Left colon (tissue), 2 donors: ENCODE measurements at places on chromosomes 11 and 22.

DNA sequence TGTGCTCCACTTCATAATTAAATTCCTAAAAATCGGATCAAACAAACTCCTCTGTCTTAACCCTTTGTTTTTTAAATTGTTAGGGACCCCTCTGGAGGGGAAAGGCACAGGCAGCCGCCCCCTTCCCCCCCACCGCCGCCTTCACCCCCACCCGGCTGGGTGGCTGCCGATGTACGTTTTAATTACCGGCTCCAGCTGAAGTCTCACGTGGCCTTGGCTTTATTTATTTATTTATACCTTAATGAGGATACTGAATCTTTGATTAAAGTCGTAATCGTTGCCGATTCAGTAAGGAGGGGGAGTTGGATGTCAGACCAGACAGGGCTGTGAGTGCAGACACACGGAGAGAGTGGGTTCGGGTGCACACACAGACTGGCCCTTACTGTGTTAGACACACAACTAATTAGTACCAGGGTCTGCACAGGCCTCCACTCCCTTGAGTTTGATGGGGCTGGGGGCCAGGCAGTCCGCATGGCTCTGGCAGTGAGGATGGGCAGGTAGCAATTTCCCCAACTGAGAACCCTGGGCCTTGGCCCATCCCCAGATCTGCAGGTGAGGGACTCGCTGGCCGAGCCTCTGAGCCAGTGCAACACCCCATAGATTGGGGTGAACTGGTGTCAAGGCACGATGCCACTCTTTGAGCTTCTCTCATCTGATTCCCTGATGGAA, 51.3 kb upstream of the NNMT start:
- no peak for DNase-seq

DNA sequence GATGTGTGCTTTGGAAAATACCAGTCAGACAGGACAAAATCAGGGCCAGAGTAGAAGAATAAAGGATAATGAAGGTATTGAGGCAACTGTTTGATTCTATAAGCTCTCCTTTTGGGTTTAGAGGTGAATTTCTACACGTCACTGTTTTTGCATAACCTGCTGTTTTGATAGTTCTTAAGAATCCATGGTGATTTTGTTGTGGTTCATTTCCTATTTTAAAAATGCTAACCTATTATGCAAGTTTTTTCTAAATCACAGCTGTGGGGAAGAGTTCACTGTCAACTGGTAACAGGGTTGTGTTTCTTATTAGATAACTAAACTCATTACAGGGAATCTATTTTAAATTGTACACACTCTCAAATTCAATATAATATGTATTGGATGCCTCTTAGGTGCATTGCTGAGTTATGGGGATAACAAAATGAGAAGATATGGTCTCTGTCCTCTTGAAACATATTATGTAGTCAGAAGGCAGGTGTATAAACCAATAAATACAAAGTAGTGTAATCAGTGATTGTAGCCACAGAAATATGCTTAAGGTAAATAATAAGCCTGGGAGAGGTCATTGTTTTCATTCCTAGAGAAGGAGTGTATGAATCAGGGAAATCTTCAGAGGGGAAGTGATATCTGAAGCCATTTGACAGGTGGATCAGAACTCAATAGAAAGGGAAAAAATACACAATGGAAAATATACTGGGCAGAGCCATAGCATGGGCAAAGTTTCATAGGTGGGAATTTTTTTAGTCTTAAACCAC, 192.5 kb downstream of the FAT3 start:
- DNase-seq, result no peak

GRCh38 chr22:49662681-49663080, 165.0 kb downstream of the BRD1 start:
- DNase-seq, result no peak

- DNase-seq, result no peak
Measured at GRCh38 chr22:24386937-24387471, 40.4 kb upstream of the ADORA2A start.
